EL (cell line): ENCODE measurements at places on chromosomes 12 and 14.

- DNase-seq: no peak
These were observed 108.6 kb upstream of the TTC7B start for GRCh38 chr14:90924621-90925340.

DNA sequence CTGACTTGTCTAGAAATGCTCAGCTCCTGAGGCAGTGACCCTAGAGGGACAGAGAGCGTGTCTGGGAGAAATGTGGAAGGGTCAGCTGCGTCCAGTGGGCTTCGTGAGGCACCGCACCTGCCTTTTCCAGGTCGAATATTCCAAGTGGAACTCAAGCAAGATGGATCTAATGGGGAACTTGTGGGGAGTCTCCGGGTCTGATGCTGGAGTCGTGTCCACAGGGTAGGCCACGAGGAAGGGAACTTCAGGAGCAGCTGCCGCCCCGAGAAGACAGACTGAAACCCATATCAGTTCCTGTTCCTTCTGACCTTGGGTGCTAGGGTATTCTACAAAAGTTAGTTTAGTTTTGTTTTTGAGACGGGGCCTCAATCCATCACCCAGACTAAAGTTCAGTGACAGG lies 67.5 kb downstream of the TNFAIP2 start:
- no peak for DNase-seq

DNA sequence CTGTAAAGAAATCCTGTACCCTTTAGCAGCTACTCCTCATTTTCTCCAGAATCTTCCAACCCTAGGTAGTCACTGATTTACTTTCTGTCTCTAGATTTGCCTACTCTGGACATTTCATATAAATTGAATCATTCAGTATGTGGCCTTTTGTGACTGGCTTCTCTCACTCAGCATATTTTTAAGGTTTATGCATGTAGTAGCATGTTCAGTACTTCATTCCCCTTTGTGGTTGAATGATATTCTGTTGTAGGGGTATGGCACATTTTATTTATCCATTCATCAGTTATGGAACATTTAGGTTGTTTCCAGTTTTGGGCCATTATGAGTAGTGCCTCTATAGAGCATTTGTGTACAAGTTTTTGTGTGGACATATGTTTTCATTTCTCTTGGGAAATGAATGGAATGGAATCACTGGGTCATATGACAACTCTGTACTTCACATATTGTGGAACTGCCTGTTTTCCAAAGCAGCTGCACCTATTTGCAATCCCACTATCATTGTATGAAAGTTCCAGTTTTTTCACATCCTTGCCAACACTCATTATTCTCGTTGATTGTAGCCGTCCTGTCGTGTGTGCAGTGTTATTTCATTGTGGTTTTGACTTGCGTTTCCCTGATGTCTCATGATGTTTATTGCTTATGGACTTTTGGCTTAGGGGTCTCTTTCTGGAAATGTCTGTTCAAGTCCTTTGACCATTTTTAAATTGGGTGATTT lies 57.2 kb downstream of the ATF7IP start:
- DNase-seq: no peak

- peak; percentile 94 for DNase-seq
These were observed 47.7 kb upstream of the MAP3K9 start for GRCh38 chr14:70856851-70857495.

DNA sequence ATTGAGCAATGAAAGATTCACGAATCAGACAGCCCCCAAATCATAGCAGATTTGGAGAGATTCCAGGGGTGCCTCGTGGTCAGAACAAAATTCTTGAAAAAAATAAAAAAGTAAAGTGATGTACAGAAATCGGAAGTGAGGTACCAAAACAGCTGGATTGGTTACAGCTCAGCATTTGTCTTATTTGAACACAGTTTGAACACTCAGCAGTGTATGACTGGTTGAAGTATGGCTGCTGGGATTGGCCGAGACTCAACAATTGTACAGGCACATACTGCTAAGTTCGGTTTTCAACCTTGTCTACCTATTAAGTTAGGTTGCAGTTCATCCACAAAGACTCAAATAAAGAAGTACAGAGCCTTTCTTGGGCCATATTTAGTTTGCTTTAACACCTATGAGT lies 865.4 kb upstream of the TMEM132C start:
- DNase-seq: no peak

GRCh38 chr12:2354151-2354991 lies 301.6 kb downstream of the CACNA1C start:
- no peak for DNase-seq

DNA sequence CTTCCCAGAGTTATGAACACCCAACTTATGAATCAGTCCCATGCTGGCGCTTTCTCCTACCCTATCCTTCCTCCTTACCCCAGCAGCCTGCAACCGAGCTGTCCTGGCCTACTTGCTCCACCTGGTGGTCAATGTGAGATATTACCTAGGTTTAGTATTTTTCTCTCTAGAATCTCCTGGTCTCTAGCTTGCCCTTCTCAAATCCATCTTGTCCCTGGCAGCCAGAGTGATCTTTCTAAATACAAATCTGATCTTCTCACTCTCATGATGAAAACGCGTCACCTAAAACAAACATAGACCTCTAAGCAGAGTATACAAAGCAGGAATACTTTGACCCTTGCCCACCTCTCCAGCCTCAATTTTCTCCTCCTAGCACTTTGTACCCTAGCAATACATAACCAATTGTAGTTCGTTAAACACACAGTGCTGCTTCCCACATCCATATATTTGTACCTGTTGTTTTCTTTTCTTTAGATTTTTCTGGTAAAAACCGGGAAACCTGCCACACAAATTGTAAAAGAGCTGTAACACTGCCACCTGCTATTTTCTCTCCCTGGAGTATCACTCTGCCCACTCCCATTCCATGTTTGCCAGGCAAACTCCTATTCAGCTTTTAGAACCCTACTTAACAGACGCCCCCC lies 20.0 kb upstream of the TCP11L2 start:
- peak; percentile 74 for DNase-seq

DNA sequence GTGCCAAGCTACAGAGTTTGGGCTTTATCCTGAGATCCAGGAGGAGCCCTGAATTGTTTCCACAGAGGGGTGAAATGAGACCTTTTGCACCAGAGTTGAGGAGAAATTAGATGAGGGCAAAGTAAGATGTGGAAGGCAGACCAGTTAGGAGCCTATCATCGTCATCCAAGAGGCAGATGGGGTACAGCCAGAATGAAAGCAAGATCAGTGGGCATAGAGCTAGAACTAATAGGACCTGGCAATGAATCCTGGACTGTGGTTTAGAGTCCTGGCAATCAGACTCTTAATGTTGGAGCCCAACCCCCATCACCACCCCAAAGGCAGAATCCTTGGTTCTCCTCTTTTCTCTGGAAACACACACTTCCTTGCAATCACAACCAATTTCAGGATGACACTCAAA lies 166.6 kb upstream of the HMGA2 start:
- no peak for DNase-seq

GRCh38 chr12:3207858-3208257 lies 130.7 kb downstream of the TSPAN9 start:
- DNase-seq: no peak

GRCh38 chr12:46500673-46501072 lies 128.1 kb upstream of the SLC38A2 start:
- no peak for DNase-seq

DNA sequence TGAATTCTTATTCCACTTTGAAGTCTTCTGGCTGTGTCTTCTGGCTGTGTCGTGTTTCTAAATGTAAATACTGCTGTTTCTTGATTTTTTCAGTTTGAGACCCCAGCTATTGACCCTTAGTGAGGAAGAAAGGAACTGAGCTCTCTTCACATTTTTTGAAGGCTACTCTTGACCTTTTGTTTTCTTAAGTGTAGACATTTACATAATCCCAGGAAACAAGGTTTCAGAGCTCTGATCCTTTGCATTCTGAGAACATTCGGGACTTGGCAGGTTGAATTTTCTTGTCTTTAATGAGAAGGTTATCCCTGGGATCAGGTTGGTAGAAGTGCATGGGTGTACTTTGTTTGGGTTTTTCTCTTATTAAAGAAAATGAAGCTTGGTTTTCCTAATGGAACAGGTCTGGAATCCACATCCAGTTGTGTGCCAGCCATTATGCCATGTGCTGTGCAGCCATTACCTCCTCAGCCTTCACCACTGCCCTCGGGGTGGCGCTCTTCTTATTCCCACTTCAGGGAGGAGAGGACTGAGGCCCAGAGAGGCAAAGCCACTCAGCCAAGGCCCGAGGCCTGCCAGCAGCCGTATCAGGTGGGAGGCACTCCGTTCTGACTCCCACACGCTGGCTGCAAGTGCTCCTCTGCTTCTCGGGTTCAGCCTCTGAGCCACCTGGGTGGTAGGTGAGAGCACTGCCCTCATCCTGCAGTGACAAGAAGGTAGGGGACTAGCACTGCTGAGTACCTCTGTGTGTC lies 120.9 kb downstream of the BEGAIN start:
- DNase-seq: no peak

DNA sequence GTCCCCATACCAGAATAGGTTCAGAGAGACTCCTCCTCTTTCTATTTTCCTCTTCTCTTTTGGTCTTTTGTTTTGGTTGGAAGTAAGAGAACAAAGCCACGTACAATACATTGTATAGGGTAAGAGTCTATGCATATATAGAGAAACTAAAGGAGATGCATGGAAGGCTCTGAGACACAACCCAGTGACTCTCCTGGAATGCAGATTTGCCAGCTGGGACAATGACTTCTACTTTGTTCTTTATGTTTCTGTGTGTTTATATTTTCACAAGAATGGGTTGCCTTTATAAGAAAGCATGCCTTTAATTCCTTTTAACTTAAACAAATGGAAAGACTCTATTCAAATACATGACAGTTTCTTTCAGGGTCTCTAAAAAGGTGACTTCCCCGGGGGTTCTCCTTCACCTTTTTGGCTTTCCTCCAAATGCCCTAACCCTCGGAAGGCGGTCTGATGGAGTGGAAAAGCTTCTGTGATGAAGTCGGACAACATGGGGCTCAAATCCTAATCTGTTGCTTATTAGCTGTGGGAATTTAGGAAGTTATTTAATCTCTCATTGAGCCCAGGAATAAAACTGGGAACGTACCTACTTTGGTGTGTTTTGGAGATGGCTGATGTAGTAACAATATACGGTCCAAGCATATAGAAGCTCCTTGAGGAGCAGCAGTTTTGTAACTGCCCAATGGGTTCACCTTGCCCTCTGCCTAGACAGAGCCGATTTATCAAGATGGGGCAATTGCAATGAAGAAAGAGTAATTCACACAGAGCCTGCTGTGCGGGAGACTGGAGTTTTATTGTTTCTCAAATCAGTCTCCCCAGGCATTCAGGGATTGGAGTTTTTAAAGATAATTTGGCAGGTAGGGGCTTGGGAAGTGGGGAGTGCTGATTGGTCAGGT lies 9.1 kb upstream of the SERPINA1 start:
- no peak for DNase-seq

GRCh38 chr14:23077962-23078361 lies 17.0 kb downstream of the ACIN1 start:
- no peak for DNase-seq

GRCh38 chr12:49568442-49569162 lies 660 bp upstream of the MCRS1 start:
- DNase-seq: no peak

DNA sequence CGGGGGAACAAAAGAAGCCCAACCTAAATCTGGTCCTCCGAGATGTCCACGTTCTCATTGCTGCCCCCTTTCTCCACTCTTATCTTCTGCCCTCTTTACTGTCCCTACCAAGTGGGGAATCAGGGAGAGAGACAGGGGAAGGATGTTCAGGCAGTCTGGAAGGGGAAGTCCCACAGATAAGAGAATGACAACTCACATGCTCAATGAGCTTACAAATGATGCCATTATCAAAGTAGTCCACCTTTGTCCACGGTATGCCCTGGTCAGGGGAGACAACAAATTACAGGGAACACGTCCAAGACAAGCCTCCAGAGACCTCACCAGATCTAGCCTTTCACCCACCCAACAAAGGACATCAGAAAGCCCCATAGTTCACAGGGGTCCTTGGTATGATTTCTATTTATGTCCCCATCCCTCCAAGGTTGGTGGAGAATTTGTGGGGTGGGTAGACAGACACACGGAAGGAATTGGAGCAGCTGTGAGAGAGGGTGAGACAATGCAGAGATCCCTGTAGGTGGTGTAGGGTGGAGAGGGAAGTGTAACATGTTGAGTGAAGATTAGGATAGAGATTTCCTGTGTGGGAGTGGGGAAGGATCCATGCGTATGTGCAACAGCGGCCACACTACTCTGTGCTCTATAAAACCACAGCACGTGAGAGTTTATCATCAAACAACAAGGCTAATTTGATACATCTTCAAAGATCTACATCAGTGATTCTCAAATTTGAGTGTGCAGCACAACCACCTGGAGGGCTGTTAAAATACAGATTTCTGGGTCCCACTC lies 10.7 kb downstream of the MYO1A start:
- DNase-seq: no peak

DNA sequence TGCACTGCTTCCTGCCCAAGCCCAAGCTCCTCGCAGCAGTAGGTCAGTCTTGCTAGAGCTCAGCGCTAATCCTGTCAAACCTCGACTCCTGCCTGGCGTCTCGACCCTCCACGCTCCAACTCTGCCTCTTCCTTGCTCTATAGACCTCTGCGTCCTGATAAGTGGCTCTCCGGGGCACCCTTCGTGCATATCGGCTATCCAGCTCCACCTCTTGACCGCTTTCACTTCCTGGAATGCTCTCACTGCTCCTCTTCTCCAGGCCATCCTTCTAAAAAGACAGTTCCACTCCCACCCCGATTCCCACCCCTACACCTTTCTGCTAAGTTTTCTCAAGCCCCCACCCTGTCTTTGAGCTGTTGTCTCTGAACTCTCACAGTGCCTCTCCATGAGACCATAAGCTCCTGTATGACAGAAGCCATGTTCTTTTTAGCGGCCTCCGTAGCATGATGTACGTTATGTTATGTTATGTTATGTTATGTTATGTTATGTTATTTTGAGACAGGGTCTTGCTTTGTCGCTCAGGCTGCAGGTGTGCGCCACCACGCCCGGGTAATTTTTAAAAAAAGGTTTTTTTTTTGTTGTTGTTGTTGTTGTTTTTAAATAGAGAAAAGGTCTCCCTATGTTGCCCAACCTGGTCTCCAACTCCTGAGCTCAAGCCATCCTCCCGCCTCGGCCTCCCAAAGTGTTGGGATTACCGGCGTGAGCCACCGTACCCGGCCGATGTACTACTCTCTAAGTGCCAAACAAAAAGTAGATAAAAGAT lies 601 bp downstream of the COX14 start:
- DNase-seq: no peak

- DNase-seq: no peak
These were observed 54.9 kb downstream of the RAB35 start for GRCh38 chr12:120061575-120062214.

- DNase-seq: peak; percentile 5
These were observed 47.3 kb upstream of the LRIG3 start for GRCh38 chr12:58967561-58967960.

DNA sequence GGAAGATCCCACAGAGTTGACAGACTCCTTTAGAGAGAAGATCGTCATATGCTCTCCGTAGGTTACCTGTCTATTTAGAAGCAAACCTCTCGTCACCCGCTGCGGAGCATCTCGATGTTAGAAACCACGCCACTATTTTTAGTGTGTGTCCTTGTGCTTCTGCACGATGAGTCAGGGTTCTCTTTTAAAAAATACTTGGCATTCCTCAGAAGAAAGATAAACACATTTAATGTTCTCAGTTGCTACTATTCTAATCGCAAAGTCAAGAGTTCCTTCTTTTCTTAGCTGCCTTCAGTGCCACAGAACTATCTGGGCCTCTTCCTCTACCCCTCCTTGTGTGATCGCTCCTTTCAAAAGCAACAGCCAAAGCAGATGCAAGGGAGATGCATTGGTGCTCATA lies 192.4 kb downstream of the PELI2 start:
- DNase-seq: peak; percentile 47

GRCh38 chr14:67977434-67978034 lies 158.0 kb downstream of the RAD51B start:
- DNase-seq: no peak
